ENCODE measurements at places on chromosomes 3 and 15.

DNA sequence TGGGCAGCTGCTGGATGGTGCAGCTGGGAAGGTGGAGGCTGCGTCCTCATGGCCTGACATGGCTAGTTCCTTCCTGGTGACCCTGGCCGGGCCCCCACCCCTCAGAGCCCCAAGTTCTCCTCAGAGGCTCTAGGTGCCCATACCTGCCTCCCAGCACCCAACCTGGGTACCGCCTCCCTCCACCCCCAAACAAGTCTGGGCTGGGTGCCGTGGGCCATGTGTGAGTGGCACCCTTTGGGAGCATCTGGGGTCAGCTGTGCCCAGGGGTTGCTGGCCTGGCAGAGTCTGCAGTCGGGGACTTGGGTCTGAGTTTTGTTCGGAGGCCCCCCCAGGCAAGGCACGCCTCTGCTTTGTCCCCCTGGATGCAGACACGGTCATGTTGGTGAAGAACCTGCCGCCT, 10.5 kb downstream of the PLXNA1 start:
- DNase-seq: no peak

DNA sequence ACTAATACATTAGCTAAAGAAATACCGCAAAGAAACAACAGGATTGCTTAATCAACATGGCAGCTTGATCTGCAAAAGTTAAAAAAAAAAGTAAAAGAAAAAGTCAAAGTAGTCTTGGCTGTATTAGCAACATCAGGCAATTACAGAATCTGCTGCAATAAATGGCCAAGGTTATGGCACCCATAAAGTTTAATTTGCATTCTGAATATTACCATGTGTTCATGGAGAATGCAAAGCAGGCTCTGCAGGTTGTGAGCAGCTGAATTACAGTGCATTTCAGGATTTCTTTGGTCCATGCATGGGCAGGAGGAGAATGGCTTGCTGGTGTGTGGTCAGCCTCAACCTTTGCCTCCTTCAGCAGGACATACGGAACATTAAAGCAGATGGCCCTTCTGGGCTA, 199.1 kb upstream of the AZI2 start:
- DNase-seq: no peak

DNA sequence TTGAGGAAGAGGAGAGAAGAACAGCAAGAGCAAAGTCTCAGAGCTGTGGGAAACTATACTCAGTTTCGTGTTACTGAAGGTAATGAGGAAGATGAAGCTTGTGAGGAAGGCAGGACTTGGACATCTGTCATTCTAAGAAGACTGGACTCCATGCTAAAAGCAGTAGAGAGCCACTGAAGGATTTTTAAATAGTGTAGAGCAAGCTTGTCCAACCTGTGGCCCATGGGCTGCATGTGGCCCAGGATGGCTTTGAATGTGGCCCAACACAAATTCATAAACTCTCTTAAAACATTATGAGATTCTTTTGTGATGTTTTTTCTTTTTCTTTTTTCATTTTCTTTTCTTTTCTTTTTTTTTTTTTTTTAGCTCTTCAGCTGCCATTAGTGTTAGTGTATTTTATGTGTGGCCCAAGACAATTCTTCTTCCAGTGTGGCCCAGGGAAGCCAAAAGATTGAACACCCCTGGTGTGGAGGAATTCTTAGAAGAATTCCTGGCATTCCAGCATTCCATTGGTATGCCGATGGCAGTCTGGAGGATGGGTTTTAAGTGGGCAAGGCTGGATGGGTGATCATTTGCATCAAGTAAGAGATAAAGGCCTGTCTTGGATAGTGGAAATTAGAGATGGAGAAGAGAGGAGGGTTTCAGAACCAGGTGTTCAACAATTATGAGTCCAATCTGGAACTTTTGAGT, 6.9 kb upstream of the NFKBIZ start:
- no peak for DNase-seq

GRCh38 chr3:132279030-132279429, 38.2 kb upstream of the ACP3 start:
- no peak for DNase-seq

- no peak for DNase-seq
Observed at GRCh38 chr3:179723617-179724016, 70.8 kb downstream of the USP13 start.

GRCh38 chr3:29486096-29486495, 205.2 kb downstream of the RBMS3 start:
- DNase-seq: no peak

DNA sequence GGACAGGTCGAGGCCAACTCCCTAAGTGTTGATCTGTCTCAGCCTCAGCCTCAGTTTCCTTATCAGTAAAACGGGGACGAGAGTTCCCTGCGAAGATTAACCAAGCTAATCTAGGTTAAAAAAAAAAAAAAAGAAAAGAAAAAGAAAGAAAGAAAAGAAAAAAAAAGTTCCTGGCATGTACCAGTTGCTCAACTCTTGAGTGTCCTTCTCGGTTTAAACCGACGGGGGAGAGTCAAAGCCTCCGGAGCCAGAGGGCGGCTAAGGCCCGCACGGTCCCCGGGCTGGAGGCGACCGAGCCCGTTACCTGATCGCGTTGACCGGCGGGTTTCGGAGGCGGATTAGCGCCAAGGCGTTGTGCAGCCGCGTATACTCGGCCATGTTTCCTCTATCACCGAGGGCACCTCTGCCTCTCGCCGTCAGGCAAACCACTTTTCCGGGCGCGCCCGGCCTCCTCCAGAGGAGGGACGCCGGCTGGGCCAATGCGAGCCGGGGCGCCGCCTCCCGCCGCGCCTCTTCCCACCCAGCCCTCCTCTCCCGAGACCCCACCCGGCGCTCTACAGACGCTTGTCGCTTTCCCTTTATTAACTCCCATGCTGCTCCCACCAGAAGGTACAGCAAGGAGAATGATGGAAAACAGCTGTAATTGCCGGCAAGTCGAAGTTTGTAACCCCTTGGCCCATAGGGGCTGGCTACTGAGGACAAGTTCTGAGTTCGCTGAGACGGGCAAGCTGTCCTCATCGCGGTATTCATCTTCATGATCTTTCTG, at the start of gene EHHADH:
Gene EHHADH, minus strand, starts transcription at position 405 of the 766 bp plus-strand sequence. Its CDS starts 27 bp downstream, at position 378.
- peak; percentile 70 for DNase-seq

DNA sequence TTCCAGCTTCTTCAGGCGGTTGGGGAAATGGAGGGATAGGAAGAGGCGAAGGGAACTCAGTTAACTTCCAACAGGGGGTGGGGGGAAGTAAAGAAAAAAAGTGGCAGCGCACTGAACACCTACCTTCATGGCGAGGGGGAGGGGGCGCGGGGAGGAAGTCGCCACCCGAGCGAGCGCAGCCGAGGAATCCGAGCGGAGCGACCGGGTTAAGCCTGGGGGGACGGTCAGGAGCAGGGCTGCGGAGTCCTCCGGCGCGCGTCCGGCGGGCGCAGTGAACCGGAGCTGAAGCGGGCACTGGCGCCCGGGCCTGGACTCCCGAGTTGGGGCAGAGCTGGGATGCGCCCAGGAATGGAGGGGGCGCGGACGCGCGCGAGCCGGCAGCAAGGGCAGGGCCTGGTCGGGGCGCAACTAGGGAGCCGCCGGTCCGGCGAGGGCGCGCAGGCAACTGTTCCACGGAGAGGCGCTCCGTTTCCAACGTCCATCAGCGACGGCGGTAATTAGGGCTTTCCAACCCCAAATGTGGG, at the start of gene WNT5A:
Gene WNT5A, minus strand, starts transcription at position 450 of the 524 bp plus-strand sequence. Its CDS starts 321 bp downstream, at position 129.
- no peak for DNase-seq

DNA sequence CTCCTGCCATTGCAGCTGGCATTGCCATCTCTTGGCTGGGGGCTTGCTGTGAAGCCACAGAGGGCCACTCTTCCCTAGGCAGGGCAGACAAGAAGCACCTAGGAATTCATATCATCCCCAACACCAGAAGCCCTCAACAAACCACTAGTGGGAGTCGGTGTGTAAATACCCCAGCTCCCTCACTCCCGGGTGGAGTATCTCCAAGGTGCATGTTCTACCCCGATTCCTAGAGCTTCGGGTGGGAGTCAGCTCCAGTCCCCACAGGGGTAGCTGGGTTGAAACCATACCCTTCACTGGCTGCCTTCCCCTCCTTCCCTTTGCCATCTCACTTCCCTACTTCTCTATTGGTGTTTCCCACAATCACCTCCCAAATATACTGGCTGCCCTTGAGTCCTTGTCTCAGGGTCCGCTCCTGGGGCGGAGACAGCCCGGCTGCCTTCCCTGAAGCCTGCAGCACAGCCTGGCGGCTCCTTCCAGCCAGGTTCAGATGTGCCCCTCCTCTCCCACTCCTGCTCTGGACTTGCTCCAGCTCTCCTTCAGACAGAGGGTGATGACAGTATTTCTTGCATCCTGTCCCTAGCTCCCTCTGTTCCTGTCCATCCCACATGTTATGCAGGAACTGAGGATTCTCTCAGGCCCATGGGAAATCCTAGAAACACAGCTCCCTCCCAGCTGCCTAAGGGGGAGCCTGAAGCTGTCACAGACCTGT, 33.3 kb downstream of the FAM3D start:
- DNase-seq: no peak

GRCh38 chr3:59408047-59408624, 358.3 kb upstream of the CFAP20DC start:
- no peak for DNase-seq
